ENCODE measurements at places on chromosomes 3 and 15.

DNA sequence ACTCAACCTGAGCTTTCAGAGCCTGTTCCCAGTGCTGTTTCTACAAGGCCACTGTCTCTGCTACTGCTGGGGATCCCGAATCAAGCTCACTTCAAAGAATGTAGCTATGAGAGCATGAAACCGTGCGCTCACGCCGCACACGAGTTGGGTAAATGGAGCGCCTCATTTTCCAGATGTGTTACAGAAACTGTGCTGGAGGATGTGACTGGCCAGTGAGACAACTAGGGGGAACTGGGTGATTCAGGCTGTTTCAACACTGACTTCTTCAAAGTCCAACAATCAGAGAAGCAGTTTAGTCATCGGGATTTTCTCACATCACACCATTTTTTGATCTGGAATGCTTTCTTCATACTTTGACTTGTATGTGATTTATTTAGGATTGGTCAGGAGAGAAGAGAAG is 3.5 kb downstream of the ZNF710 start:
- DNase-seq, result peak; percentile 89

- no peak for DNase-seq
Measured at GRCh38 chr3:1696669-1697275, 401.9 kb upstream of the CNTN4 start.

GRCh38 chr15:39438260-39438659 is 142.6 kb upstream of the THBS1 start:
- no peak for DNase-seq

DNA sequence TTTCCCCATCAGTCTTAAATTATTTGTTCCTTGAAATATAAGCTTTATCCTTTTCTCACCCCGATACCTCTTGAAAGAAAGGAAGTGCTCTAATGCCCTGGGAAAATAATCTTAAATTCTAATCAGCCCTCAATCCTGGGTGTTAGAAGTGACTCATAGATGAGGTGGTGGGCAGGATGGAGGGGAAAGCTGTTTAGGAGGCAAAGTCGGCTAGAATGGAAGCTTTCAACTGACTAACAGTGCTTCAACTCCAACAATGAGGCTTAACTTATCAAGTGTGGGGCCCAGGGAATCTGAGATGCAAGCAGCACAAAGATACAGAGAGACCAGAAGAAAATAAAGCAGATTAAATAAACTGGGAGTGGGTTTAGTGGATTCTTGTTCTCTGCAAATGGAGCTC is 175.8 kb downstream of the EPHB1 start:
- DNase-seq, result no peak

- DNase-seq, result no peak
Measured at GRCh38 chr3:159604151-159604581, 384.5 kb upstream of the IL12A start.

- no peak for DNase-seq
Measured at GRCh38 chr3:126159476-126159875, 20.9 kb downstream of the ALDH1L1 start.

GRCh38 chr3:69271098-69271497 is 114.8 kb downstream of the FRMD4B start:
- no peak for DNase-seq

GRCh38 chr3:5186858-5187155 is 700 bp upstream of the EDEM1 start:
- DNase-seq, result no peak

- peak; percentile 57 for DNase-seq
Measured at GRCh38 chr3:143236226-143236964, 116.8 kb downstream of the CHST2 start.

- no peak for DNase-seq
Measured at GRCh38 chr3:19399836-19400235, 251.5 kb downstream of the KCNH8 start.

- no peak for DNase-seq
Measured at GRCh38 chr3:38601956-38602550, 47.4 kb downstream of the SCN5A start.

GRCh38 chr3:127915115-127915936 is at the start of gene KBTBD12:
KBTBD12 (plus strand) TSS chr3:127915232; CDS start chr3:127923062, 7,830 bp downstream.
- no peak for DNase-seq

DNA sequence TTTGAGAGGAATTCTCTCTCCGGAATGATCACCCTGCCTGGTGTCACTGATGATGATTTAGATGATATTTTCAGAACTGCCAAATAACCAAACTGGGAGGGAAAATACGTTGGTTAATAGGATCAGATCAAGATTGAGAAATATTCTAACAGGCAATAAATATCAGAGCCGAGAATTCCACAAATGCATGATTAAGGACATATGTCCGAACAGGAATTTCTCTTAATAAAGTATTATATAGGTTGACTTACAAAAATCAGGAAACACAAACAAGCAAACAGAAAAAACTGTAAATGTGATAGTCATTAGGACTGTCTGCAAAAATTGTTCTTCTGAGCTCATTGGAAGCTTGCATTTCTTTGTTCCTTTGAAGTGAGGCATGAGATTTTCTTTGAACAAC is 75.1 kb upstream of the PHLDB2 start:
- DNase-seq, result no peak

DNA sequence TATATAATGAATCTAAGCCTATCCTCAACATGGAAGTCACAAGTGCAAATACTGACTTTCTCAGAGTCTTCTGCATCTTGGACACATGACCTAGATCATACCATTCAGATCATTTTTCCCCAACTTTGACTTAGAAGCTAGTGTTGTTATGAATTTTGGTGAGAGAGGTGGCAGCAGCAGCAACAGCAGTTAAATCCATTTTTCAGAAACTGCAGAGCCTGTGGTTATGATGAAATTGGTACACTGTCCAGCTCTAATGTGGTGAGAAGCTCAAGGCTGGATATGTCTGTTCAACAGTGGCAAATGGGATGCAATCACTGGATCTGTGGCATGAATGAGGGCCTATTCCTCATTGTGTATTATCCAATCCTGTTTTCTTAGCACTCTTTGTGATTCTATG is 290.1 kb upstream of the SATB1 start:
- DNase-seq, result no peak

GRCh38 chr3:63470745-63471144 is 181.7 kb upstream of the SNTN start:
- DNase-seq, result no peak

- DNase-seq, result no peak
Measured at GRCh38 chr3:113174801-113175485, 36.4 kb upstream of the BOC start.

Data from AML-193 (cell line).